ENCODE measurements at places on chromosomes 7 and 10. TPM values are rescaled to one million over a fixed set of nuclear protein-coding genes. Genes with fewer than 3 reads are reported as not detected.

DNA sequence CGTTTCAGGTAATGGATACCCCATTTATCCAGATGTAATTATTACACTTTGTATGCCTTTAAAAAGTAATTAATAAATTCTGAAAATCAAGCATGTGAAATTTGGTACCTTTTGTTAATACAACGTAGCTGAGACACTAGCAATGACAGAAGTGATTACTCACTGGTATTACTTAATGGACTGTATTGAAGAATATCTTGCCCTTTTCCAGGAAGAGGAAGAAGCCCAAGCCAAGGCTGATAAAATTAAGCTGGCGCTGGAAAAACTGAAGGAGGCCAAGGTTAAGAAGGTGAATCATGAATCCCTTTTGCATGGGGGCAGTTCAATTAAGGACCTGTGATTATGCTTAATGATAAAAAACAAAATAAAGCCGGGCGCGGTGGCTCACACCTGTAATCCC lies 64.8 kb downstream of the APBB1IP start:
- DNase-seq = no peak

- DNase-seq = no peak
These were observed 148.6 kb upstream of the SVIL start for GRCh38 chr10:29783201-29783947.

GRCh38 chr10:112229901-112230300 lies 46.3 kb upstream of the GPAM start:
- DNase-seq = no peak

- no peak for DNase-seq
These were observed 33.0 kb downstream of the ADAMTS14 start for GRCh38 chr10:70705121-70705861.

DNA sequence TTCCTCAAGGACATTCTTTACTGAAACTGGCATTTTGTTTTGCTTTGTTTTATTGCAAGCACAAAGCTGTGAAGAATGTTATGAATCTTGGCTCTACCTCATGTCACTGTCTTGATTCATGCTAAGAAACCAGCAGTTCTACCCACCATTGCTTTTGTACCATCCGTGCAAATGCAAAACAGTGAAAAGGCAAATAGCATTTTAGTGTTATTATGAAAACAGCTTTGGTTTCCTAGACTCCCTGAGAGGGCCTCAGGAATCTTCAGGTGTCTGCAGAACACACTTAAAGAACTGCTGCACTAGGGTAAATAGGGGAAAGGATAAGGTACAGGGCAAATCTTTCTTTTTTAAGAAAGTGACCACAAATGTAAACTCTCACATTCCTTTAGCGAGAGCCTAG lies 318.9 kb downstream of the AHR start:
- no peak for DNase-seq

HMX3 gene
- total RNA-seq = not detected

LIPF gene
- total RNA-seq = not detected

SLC37A3 gene
- 42.4 TPM for total RNA-seq

Data from PC-9 (cell line).